ENCODE measurements at places on chromosomes 12 and 14. TPM values are rescaled to one million over a fixed set of nuclear protein-coding genes. Genes with fewer than 3 reads are reported as not detected.

- DNase-seq = no peak
Observed at GRCh38 chr14:51121096-51121495, 26.2 kb upstream of the TRIM9 start.

DNA sequence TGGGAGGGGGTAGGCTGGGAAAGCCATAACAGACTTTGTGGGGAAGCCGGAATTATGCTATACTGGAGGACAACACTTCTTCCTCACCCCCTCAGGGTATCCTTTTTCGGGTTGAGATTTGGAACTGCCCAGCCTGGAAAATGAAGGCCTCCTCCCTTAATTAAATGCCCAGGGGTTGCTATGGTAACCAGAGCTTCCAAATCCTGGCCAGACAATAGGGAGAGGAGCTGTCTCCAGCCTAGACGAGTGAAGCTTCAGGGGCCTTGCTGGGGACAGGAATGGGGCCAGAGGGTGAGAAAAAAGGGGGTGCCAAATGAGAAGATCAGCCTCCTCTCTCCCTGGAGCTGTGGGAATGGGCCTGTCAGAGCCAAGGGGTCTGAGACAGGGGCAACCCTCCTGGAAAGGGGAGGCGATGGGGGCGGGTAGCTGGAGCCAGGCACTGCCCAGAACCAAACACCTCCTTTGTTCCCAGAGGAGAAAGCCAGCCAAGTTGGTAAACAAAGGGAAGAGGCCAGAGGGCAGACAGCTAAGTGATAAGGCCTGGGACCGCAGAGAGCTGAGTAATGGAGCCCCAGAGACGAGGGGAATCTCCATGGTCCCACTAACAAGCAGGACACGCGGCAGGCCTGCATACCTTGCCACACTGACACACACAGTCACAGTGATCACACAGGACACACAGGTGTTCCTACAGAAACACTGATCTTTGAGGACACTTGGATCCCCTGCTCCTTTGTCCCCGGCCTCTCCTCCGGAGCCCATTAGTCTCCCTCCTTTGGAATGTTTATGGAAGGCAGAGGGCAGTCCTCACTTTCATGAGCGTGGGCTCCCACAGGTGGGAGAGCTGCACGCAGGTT, 17.9 kb upstream of the RND1 start:
- no peak for DNase-seq

GRCh38 chr12:31845613-31846322, 113.4 kb upstream of the RESF1 start:
- DNase-seq = no peak

DNA sequence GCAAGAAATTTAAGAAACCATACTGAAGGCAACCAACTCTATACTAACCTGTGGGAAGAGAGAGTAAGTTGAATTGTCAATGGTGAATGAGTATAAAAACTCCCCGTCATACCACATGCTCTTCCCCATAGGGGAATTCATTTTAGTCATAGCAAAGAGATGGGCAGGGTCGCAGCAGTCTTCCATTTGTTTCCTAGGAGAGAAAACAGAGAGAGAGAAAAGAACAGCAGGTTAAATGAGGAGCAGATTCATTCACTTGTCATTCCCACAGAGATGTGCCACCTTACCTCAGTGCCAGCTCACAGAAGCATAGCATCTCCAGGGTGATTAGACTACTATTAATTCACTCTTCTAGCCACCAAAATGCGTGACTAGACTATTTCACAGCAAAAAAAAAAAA, 47.4 kb downstream of the ST8SIA1 start:
- DNase-seq = no peak

DNA sequence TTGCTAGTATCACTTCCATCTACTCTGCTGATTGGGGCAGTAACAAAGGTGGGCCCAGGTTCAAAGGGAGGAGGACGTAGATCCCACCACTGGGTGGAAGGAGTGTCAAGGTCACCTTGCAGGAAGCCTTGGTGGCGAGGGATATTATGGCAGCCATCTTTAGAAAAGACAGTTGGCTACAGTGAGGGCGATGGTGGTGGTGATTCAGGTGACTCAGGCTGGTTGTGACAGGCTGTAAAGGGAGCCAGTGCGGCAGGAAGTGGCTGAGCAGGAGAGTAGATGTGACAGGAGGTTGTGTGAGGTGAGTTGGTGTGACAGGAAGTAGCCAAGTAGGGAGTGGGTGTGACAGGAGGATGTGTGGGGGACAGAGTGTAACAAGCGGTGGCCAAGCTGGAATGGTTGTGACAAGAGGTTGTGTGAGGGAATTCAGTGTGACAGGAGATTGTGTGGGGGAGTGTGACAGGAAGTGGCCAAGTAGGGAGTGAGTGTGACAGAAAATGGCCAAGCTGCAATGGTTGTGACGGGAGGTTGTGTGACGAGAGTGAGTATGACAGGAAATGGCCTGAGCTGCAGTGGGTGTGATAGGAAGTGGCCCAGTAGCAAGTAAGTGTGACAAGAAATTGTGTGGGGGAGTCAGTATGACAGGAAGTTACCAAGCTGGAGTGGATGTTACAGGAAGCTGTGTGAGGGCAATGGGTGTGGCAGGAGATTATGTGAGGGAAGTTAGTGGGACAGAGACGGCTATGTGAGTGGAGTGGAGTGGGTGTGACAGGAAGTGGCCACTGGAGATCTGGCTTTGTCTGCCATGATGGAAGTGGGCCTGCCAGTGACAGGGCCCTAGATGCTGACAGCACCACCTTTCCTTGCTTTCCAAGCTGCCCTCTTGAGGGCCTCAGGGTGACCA, 136.5 kb upstream of the MYL2 start:
- DNase-seq = no peak

DNA sequence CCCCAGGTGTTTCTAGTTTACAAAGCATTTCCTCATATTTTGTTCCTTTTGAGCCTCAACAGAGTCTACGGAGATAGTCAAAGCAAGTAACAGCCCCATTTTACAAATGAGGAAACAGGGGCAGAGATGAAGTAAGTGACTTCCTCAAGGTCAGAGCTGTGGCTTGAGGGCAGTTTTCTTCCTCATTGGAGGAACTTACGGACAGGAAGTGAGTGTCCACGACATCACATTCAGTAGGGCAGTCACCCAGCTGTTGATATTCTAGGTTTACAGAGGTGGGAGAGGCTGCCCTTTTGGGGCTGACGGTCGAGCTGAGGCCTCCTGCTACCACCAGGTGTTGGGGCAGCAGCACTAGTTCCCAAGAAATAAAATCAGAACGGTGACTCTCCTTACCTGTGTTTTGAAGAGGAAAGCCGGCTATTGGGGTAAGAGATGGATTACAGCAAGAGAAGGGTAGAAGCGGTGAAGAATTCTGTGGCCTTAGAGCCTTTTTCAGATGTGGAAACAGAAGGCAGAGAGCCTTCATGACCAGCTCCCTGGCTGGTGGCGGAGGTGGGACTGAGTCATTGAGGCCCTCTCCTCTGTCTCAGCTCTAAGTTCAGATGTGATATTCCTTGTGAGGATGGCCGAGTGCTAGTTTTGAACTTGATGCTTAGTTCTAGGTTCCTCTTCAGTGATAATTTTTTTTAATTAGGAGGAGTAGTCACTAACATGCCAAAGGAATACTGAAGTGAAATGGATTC, 41.7 kb downstream of the SUSD6 start:
- DNase-seq = no peak

- DNase-seq = no peak
Observed at GRCh38 chr12:8644345-8645248, 18.0 kb downstream of the MFAP5 start.

DNA sequence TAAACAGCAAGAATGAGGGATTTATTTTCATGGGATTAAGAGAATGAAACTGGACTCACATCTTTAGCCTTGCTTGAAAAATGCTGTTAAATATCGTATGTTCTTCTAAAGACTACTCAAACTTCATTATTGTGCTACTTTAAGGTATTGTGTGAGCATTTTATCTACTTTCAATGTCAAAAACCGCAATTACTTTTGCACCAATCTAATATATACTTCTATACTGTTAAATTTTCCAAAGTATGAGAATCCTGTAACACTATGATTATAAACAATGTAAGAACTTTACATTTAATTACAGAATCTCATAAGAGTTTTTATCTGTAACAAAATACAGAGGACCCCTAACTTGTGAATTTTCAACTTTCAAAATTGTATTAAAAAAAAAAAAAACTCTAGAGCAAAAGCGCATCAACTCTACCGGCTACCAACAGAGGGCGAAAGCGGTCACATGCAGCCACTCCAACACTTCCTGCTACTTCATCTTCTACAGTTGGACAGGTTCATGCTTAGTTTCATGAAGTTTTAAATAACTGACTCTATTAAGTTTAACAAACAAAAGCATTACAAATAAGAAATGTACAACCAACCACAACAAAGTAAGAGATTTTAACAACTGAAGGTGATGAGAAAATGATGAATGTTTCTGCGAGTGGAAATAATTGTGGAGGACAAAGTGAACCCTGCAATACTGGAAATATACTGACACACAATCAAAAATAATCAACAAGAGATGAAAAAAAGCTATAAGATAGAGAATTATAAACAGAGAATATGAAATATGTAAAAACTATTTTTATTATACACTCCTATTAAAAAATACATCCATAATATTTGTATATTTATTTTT, 210.9 kb downstream of the MED13L start:
- no peak for DNase-seq

Gene CCDC198
- polyA plus RNA-seq = not detected

Gene OTOGL
- 0.05 TPM for polyA plus RNA-seq

Measured in AG04450 (cell line).